ENCODE measurements at places on chromosomes 16 and 17.
A peak's percentile ranks its signal among the peaks of the same experiment; 100 is the strongest.

DNA sequence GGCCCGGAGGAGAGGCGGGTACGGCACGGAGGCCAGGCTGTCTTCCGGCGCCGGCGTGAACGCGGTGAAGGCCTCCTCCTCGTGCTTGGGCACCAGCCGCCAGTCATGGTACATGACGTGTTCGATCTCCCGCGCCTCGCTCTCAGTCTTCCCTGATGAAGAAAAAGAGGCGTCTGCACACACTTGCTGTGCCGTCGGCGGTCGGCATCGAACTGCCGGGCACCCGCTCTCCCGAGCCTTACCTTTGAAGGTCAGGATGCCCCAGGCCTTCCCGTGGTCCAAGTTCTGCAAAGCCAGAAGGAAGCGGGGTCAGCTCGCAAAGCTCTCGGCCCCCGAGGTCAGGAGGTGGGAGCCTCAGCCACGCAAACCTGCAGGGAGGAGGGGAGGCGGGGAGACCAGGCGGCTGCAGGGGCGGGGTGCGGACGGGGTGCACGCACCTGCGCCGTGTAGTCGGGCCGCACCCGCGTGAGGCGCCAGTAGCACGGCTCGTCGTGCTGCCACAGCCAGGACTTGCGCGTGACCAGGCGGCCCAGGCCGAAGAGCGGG, at the start of gene EME2:
Gene EME2 (plus strand): TSS at position 449 of the 546 bp plus-strand sequence. CDS start 418 bp downstream, outside the sequence.
- no peak for DNase-seq

DNA sequence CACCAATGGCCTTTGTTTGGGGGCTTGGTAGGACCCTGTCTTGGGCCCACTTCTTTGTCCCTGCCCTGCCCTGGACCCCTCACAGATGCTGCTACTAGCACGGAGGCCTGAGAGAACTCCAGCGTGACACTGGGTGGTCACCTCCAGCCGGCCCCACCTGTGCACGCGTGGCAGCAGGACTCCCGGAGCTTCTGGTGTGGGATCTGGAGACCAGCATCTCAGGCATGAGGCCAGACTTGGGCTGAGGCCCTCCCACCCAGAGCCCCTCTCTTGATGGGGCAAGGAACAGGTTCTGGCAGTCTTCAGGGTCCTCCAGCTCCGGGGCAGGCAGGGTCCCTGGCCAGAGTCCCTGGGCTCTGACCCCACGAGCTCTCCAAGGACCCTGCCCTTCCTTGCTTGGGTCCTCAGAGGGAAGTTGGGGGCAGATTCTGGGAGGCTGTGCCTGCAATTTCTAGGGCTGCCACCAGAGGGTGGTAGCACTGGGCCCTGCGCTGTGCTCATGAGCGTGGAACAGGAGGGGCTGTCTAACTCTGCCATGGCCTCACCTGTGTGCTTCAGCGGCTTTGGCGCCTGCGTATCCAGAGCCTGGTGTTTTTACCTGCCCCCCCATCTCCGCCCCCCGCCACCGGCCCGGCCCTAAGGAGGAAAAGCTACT, 3.1 kb upstream of the BAIAP3 start:
- no peak for DNase-seq

DNA sequence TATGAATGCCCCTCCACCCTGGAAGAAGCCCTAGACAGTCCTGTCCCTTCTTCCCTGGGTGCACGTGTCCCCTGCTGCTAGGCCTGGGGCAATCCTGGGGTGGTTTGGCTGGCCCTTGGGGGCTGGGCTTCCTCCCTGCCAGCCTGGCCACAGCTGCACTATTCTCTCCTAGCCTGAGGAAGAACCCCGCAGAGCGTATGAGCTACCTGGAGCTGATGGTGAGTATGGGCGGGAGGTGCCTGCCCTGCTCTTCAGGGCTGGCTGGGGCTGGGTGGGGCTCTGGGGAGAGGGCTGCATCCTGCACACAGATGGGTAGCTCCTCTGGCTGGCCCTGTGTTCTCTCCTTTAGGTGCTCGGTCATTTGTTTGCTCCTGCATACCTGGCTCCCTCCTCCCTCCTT, 28.8 kb downstream of the MAP2K3 start:
- no peak for DNase-seq

DNA sequence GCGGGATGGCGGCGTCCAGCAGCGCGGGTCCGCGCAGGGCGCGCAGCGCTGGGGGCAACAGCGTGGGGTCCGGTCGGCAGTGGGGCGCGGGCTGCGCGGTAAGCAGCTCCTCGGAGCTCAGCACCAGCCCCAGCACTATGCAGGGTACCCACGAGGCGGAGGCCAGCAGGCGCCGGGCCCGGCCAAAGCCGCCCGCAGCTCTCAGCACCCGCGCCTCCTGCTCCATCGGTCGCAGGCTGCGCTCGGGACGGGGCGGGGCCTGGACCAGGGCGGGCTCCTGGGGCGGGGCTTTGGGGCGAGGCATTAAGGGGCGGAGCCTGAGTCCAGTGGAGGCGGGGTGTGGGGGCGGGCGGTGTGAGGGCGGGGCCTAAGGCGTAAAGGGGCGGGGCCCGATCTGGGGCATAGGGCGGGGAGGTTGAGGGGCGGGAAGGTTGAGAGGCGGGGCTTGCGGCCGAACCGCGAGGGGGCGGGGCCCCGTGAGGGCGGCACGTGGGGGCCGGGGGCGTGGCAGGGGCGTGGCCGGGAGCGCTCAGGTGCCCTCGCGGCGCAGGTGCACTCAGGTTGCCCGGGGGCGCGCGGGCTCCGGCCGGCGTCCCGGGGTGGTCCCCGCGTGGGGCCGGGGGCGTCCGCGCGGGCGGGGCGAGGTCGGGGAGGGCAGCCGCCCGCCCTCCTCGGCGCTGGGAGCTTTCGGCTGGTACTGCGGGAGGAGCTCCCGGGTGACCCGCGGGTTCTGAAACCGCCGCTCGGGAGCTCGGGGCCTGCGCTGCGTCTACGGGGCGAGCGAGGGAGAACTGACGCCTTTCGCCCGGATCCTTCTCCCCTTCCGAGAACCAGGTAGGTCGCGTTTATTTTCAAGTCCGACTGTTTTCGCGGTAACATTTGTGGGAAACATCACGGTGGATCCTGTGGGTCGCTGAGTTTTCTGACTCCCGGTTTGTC, 1.4 kb upstream of the SLC22A31 start:
- no peak for DNase-seq

GRCh38 chr16:20763461-20764232, at the start of gene ACSM3:
TSS of gene ACSM3 (plus strand) at chr16:20764014. CDS start at chr16:20770035, 6,021 bp downstream.
- peak; percentile 45 for DNase-seq

- DNase-seq = no peak
Observed at GRCh38 chr17:29674281-29674680, 51.6 kb upstream of the CORO6 start.

DNA sequence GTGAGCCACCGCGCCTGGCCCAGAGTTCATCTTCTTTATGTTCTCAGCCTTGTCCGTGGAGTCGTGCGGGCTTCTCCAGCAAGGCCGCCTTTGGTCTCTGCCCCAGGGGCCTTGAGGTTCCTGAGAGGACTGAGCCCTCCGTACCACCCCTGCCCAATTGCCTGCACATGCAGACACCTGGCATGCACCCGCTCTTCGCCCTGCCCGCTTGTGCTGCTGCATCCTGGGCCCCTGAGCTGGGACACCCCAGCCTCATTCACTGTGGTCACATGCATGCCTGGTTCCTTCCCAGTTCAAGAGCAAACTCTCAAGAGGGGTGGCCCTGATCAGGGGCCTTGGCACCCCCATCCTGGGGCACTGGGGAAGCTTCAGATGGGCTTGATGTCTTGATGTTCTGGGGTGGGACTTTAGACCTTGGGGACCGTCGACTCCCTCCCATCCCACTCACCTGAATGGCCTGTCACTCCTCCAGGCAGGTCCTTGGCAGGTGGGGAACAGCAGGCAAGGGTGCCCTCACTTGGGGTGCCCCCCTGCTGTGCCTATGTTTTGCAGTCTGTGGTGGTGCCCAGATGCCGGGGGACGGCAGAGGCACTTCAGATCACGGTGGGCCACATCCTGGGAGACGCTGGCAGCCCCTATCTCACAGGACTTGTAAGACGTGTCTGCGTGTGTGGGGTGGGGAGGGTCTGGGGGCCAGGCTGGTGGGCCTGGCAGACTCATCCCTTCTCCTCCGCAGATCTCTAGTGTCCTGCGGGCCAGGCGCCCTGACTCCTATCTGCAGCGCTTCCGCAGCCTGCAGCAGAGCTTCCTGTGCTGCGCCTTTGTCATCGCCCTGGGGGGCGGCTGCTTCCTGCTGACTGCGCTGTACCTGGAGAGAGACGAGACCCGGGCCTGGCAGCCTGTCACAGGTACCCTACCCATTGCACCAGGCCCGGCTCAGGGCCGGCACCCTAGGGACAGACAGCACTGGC, 12.7 kb upstream of the SPNS2 start:
- no peak for DNase-seq

DNA sequence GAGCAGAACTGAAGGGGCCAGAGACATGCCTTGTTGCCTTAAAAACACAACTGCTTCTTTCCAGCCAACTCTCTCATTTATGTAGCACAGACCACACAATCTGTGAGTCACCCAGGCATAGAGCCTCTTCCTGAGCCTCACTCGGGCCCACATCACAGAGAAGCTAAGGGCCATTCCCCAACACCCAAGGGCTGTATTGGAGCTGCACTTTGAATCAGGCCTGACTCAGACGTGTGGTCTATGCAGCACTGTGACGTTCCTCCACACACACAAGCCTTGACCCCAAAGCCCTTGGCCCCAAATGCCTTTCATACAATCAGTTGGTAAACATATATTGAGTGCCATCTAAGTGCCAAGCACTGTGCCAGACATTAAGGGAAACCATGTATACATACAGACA, 308.9 kb upstream of the DYNLRB2 start:
- no peak for DNase-seq

DNA sequence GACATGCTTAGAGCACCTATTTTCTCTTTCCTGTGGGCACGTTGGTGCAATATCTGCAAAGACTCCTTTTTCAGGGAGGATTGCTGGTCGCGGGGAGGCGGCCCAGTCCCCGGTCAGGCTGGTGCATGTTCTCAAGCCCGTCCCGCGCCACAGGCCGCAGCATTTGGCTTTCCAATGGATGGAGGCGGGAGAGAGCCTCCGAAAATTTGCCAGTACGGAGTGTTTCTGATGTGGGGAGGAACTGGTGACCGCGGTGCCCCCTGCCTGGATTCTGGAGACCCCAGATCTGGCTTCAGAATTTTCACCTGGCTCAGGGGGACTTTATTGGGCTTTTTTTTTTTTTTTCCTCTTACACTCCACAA, 2.3 kb downstream of the CMIP start:
- DNase-seq = no peak

DNA sequence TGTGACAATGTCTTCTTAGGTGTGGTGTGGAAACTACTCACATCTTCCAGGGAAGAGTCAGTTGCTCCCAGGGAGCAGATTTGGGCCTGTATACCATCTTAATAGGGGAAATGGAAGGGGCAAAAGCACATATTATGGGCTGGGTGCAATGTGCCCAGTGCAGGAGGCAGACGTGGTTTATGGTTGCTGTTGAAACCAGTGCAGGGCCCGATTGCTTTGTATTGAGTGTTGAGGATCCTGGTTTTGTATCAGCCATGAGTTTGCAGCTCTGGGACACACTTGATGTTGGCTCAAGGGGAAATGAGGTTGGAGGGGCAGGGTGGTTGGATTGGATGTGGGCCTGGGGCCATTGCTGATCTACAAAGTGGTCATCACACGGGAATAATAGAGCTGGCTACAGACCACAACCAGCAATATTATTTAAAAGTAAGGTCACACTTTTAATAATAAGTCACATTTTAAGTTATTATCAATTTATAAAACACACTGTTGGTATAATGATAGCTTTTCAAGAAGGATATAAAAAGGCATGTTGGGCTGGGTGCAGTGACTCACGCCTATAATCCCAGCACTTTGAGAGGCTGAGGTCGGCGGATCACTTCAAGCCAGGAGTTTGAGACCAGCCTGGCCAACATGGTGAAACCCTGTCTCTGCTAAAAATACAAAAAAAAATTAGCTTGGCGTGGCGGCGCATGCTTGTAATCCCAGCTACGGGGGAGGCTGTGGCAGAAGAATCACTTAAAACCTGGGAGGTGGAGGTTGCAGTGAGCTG, 302.4 kb downstream of the SEC14L1 start:
- no peak for DNase-seq

All from iPS DF 6.9 (cell line).